Spinal cord (tissue), 10 donors: ENCODE measurements at places on chromosomes 1 and 21. TPM values are rescaled to one million over a fixed set of nuclear protein-coding genes. Genes with fewer than 3 reads are reported as not detected.

GJA5 gene
- polyA plus RNA-seq = 5.5 TPM

RGS5 gene
- polyA plus RNA-seq = 22.6 TPM

TBX15 gene
- polyA plus RNA-seq = 4.3 TPM

KRTAP11-1 gene
- not detected for polyA plus RNA-seq

LORICRIN gene
- polyA plus RNA-seq = 0.77 TPM

SLC45A3 gene
- polyA plus RNA-seq = 6.7 TPM

GPR153 gene
- polyA plus RNA-seq = 42.4 TPM

LIN28A gene
- 0.20 TPM for polyA plus RNA-seq

NBL1 gene
- polyA plus RNA-seq = 94.4 TPM

SLC6A9 gene
- polyA plus RNA-seq = 143 TPM

NEXN gene
- polyA plus RNA-seq = 4.5 TPM

OR2M3 gene
- 0.08 TPM for polyA plus RNA-seq

SAMSN1 gene
- 15.2 TPM for polyA plus RNA-seq

SLC44A3 gene
- polyA plus RNA-seq = 8.2 TPM

IL12RB2 gene
- 0.77 TPM for polyA plus RNA-seq

S100A7A gene
- polyA plus RNA-seq = not detected

IGFN1 gene
- polyA plus RNA-seq = 2.8 TPM

ERICH3 gene
- 13.5 TPM for polyA plus RNA-seq

HSF2BP gene
- polyA plus RNA-seq = 1.5 TPM

LCE6A gene
- not detected for polyA plus RNA-seq

CDC42BPA gene
- polyA plus RNA-seq = 44.5 TPM

SLAMF9 gene
- polyA plus RNA-seq = not detected

TTLL10 gene
- polyA plus RNA-seq = 1.3 TPM

TNNT2 gene
- polyA plus RNA-seq = 1.9 TPM

NOL9 gene
- polyA plus RNA-seq = 13.2 TPM

RRP15 gene
- 10.3 TPM for polyA plus RNA-seq

TSACC gene
- polyA plus RNA-seq = 1.7 TPM

ZNF683 gene
- not detected for polyA plus RNA-seq

SPRR2D gene
- polyA plus RNA-seq = not detected

YBEY gene
- polyA plus RNA-seq = 20.8 TPM

CHIA gene
- polyA plus RNA-seq = not detected

C1orf115 gene
- 18.9 TPM for polyA plus RNA-seq

C8A gene
- not detected for polyA plus RNA-seq

IQGAP3 gene
- polyA plus RNA-seq = 6.8 TPM

THEM5 gene
- 1.8 TPM for polyA plus RNA-seq

ITGB2 gene
- polyA plus RNA-seq = 20.9 TPM

AADACL4 gene
- not detected for polyA plus RNA-seq

LHX8 gene
- not detected for polyA plus RNA-seq

SPOCD1 gene
- polyA plus RNA-seq = 0.43 TPM

CRABP2 gene
- polyA plus RNA-seq = 139 TPM

FOXD2 gene
- polyA plus RNA-seq = 4.1 TPM

TUFT1 gene
- polyA plus RNA-seq = 6.4 TPM

TTC22 gene
- 1.4 TPM for polyA plus RNA-seq

IL24 gene
- 0.52 TPM for polyA plus RNA-seq

TEDDM1 gene
- not detected for polyA plus RNA-seq

TNFRSF1B gene
- polyA plus RNA-seq = 9.7 TPM

CYP4A11 gene
- 3.1 TPM for polyA plus RNA-seq

NHLH1 gene
- 4.9 TPM for polyA plus RNA-seq

C1orf116 gene
- 0.24 TPM for polyA plus RNA-seq

WDR26 gene
- 73.3 TPM for polyA plus RNA-seq

PPM1J gene
- 7.4 TPM for polyA plus RNA-seq

CACHD1 gene
- 45.0 TPM for polyA plus RNA-seq
